ENCODE measurements at places on chromosomes 2 and 18.

DNA sequence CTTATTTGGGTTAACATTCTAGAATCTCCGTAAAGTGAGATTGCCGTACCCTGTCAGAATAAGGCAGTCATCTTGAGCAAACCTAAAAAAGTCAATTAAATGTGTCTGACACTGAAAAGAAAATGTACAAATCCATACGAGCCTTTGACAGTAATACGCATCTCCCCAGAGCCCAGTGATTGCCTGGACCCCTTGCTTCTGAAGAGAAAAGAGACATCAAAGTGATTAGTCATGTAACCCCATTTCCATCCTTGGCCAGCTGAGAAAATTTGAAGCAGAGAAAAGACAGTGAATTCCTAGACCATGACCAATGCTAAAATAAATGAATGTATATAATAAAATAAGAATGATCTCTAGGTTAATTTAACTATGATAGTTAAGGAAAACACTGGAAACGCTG is 1499.4 kb downstream of the SUCLG1 start:
- no peak for DNase-seq

DNA sequence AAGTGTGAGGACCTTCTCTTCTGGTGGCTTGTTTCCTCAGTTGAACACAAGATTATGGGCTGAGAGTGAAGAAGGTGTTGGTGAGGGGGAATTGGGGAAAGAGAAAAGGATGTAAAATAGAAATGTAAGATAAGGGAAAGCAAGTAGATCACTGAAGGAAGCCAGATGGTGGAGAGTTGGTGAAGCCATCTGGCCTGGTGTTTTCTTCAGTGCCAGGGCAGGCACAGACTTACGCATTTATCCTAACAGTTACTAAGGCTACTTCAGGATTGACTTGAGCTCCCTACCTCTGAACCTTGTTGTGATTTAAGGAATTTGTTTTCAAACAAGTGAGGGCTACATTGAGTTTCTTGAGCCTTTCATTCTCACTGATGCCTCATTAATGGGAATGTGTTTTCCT is 113.8 kb downstream of the GALNT1 start:
- DNase-seq = no peak

GRCh38 chr2:169561364-169561763 is 12.3 kb downstream of the FASTKD1 start:
- no peak for DNase-seq

DNA sequence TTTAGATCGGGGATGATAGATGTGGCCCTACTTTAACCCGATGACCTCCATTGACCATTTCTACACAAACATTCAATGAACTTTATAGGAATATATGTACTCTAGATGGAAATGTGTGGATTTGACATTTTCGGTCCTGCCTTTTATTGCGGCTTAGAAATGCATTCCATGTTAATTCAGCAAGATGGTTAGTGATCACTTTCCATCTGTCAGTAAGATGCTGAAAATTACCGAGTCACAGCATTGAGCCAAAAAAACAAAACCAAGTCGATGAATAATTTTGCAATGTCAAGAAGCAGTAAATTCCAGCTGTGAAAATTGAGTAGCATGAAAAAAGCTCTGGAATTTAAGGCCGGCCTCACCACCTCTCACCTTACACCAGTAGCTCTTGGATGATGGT is 1642.6 kb upstream of the NXPH2 start:
- no peak for DNase-seq

- no peak for DNase-seq
These were observed 328.4 kb downstream of the CLIP4 start for GRCh38 chr2:29443627-29444026.

DNA sequence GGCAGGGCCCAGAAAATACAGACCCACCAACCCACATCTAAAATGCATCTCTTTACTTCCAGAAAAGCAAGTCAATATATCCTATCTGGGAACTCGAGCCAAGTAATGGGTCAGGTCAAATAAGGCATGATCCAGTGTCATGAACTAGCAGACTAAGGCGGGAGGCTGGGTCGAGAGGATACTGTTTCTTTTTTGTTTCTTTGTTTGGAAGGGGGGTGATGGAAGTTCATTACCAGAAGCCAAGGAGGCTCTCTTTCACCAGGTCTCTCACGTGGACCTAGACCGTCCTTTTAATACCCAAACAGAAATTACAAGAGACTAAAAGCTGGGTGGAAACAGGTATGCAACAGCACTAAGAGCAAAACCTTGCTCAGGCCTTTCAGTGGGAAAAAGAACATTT is 108.3 kb downstream of the HDAC4 start:
- no peak for DNase-seq

DNA sequence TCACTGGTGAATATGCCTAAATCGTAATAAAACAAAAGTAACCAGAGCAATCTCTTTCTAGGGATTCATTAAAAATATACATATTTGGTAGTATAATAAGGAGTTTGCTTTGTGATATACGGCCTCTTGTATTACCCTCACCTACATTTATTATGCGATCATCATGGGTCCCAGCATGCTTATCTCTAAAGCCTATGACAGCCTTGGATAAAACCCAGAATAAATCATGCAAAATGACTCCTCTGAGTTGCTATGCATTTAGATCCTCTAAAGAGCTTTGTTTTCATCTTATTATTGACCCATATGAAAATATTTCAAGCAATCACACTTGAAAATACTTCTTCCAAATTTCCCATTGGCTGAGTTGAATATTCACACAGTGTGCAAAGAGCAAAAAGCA is 432.3 kb downstream of the SUCLG1 start:
- DNase-seq = no peak

- DNase-seq = no peak
These were observed 120.3 kb upstream of the CAPN13 start for GRCh38 chr2:30927465-30928075.

DNA sequence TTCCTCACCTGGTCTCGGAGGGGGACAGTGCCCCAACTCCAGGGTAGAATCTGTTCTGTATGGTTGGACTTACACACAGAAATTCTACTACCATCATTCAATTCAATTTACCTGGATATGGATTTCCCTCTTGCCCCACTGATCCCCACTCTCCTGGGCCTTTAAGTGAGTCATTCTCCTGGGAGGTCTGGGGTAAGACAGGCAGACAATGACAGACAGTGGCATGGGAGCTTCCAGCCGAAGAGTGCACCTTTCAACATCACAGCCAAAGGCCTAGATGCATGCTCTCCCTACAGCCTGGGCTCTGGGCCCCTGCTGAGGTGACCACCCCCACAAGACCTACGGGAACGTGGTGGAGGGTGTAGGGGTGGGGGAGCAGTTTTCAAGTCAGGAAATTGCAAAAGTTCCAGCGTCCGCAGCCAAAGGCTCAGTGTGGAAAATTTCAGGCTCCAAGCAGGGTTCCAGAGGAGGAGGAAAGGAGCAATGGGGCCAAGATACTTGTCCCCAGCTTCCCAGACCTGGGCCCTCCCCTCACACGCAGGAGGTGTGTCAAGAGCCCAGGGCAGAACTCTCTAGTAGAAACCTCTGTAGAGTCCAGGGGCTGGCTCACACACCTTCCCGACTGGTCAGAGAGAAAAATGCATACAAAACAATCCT is 296.4 kb downstream of the CYP26B1 start:
- no peak for DNase-seq

DNA sequence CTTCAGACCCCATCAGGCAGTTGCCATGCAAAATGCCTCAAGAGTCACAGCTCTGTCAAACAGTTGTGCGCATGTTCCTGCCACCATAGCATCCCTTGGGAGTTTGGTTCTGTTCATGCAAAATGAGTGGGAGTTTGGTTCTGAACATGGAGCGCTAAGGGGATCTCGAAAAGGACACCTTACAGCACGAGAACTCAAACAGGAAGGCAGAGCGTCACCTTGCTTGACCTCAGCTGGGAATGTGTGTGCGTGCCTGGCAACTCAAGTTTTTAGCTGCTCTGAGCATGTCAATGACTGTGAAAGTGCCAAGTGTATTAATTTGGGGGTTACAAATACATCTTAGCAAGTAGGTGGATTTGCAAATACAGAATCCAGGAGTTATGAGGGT is 16.6 kb downstream of the MALL start:
- DNase-seq = no peak

GRCh38 chr2:20877960-20878359 is 55.1 kb upstream of the LDAH start:
- DNase-seq = no peak

DNA sequence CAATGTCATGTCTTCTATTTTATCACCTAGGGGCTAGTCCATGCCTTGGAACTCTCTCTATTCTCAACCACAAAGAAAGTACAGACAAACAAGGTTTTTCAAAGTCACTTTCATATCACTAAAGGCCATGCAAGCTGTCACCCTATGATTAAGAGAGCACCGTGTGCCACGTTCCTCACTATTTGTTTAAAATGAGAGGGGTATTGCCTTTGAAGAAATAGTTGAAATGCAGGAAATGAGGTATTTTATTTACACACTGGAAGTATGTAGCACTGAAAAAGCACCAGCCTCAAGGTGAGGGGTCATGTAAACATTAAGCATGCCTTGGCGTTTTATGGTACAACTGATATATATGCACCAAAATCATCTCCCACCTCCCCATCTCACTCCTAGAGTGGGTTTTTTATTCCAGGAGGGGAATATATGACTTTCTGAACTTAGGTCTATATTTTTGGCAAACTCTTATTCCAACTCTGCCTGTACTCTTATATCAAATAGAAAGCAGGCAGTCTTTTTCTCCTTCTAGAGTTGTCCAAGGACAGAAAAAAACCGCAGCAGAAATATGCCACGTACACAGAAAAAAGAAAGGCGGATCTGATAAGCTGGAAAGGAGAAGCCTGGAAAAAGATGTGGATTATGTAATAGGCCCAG is 53.5 kb downstream of the VSNL1 start:
- DNase-seq = no peak

- DNase-seq = peak; percentile 80
These were observed 901 bp downstream of the ICA1L start for GRCh38 chr2:202870431-202871299.

- peak; percentile 44 for DNase-seq
These were observed 172.6 kb downstream of the TCF4 start for GRCh38 chr18:55415258-55415871.

GRCh38 chr2:148540022-148540421 is 104.5 kb upstream of the EPC2 start:
- DNase-seq = no peak

GRCh38 chr2:148926981-148927401 is 52.0 kb downstream of the KIF5C start:
- no peak for DNase-seq

GRCh38 chr2:10961490-10961875 is 49.7 kb downstream of the KCNF1 start:
- no peak for DNase-seq

- DNase-seq = no peak
These were observed 6.4 kb downstream of the CD207 start for GRCh38 chr2:70828914-70829824.

DNA sequence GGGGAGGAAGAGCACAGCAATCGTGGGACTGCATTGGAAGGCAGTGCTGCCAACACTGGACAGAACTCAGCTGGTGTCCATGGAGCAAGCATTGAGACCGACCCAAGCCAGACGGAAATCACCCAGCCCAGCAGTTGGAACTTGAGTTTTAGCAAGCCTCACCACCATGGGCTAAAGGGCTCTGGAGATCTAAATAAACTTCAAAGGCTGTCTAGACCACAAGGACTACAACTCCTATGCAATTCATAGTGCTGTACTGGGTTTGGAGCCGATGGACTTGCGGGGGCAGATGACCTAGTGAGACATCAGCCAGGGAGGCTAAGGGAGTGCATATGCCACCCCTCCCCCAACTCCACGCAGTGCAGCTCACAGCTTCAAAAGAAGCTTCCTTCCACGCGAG is 243.6 kb upstream of the SLC39A10 start:
- no peak for DNase-seq

DNA sequence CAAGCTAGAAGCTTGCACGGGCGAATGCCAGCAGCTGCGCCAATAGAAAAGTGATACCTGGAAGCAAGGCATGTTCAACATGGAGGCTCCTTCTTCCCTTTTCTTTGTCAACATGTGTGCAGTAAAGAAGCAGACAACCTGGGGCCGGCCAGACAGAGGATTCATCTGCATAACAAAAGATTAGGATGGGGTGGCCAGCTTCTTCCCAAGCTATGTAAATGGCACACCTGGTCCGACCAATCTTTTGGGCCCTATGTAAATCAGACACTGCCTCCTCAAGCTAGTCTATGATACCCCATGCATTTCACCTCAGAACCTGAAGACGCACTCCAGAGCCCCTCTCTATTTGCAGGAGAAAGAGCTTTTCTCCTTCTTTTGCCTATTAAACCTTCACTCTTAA is 66.4 kb upstream of the TGFA start:
- DNase-seq = no peak

DNA sequence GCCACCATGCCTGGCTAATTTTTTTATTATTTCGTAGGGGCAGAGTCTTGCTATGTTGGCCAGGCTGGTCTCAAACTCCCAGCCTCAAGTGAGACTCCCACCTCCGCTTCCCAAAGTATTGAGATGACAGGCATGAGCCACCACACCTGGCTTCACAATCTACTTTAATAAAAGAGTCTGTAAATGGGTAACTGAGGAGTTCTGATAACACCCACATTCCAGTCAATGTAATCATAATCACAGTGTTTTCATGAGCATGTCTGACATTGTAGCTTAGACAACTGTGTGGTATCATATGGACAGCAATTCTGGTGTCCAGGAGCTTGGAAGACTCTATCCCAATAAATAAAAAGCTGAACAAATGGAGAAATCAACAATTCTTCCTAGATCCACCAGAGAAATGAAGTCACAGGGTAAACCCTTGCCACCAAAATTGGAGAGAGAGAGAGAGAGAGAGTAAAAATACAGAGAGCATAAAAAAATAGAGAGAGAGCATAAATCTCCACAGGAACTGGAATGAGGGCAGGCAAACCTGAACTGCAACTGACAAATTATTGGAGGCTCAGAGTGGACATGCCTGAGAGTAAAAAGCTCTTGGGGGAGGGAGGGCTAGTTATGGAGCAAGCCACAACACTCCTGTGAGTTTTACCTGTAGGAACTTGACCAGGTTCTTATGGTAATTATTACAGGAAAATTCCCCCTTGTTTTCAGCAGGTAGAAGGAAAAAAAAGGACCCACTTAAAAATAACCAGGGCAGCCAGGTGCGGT is 12.4 kb upstream of the NBEAL1 start:
- DNase-seq = no peak

DNA sequence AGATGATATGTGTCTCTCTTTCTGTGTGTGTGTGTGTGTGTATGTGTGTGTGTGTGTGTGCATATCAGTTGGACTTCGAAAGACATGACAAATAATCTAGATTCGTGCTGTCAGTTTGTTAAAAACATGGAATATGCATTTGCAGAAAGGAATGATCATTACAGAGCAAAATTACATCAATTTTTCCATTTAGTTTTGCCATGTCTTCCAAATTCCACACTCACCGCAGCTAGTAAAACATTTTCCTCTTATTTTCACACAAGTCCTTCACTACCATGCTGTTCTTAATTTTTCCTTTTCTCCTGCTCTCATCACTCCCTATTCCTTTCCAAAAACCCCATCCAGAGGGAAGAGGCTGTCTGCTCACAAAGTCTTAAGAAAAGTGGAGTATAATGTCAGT is 1191.4 kb upstream of the SLC39A10 start:
- no peak for DNase-seq

- DNase-seq = no peak
These were observed 93.0 kb downstream of the LBH start for GRCh38 chr2:30324245-30324908.

Measured in SHP77 treated with DMSO at 0.1 percent for 48 hours (cell line).